ENCODE measurements at places on chromosomes 2 and 18.

GRCh38 chr2:142834021-142834420 lies 43.4 kb upstream of the KYNU start:
- no peak for DNase-seq

DNA sequence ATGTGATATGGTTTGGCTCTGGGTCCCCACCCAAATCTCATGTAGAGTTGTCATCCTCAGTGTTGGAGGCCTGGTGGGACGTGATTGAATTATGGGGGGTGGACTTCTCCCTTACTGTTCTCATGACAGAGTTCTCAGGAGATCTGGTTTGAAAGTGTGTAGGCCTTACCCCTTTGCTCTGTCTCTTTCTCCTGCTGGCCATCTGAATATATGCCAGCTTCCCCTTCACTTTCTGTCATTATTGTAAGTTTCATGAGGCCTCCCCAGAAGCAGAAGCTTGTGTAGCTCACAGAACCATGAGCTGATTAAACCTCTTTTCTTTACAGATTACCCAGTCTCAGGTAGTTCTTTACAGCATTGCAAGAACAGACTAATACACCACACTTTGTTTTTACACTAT lies 222.3 kb downstream of the DOK6 start:
- no peak for DNase-seq

DNA sequence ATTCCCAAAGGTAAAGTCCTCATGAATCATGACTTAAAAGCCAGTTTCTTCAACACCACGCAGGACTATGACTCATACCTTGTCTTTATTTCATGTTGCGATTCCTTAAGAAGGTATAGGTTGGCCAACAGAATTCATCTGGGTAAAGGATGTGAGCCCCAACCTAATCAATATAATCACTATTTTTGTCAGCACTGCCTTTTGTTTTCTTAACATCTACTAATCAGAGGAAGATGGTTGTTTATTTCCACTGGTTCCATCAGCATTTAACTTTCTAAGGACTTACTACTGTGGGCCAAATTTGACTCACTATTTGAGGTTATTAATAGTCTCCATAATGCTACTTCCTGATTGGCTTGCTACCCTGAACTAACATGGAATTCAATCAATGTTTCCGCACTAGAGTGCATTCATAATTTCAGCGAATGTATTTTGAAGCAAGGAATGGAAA lies 78.6 kb downstream of the SCG2 start:
- DNase-seq, result no peak

DNA sequence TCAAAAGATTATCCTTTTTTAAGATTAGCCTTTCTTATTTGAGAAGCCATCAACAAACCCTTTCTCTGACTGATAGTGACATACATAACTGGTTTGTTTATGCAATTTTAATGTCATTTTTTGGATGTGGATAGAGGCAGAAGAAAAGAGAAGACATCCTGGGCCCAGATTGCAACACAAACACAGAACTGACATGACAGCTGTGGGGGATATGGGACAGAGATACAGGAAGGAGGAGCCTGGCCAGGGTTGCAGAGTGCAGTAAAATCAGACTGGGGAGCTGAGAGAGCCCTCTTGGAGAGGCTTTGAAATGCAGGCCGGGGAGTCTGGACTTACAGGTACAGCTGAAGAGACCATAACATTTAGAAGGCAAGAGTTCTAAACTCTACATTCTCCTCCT lies 65.1 kb downstream of the SIGLEC15 start:
- DNase-seq, result no peak

- DNase-seq, result no peak
Observed at GRCh38 chr2:239830121-239831000, 194.8 kb downstream of the NDUFA10 start.

- no peak for DNase-seq
Observed at GRCh38 chr2:193331676-193332075, 1136.9 kb upstream of the TMEFF2 start.

DNA sequence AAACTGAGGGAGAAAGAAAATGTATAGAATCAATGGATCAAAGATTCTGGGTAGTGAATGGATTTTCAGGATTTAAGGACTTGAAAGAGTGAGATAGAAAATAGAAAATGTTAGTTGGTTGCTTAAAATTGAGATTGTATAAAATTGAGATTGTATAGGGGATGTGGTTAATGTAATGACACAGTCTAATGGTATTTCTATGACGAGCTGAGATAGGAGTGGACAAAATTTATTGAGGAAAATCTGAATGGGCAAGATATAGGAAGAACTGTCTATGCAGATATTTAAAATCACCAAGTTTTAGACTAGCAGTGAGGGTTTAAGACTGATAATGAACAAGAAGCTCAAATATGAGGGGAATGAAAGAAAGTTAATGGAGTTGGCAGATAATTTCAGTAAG lies 406.6 kb downstream of the NYAP2 start:
- DNase-seq, result no peak
